ENCODE measurements at places on chromosomes 12 and 14.

GRCh38 chr12:47184813-47185212 lies 105.1 kb upstream of the AMIGO2 start:
- DNase-seq, result no peak

DNA sequence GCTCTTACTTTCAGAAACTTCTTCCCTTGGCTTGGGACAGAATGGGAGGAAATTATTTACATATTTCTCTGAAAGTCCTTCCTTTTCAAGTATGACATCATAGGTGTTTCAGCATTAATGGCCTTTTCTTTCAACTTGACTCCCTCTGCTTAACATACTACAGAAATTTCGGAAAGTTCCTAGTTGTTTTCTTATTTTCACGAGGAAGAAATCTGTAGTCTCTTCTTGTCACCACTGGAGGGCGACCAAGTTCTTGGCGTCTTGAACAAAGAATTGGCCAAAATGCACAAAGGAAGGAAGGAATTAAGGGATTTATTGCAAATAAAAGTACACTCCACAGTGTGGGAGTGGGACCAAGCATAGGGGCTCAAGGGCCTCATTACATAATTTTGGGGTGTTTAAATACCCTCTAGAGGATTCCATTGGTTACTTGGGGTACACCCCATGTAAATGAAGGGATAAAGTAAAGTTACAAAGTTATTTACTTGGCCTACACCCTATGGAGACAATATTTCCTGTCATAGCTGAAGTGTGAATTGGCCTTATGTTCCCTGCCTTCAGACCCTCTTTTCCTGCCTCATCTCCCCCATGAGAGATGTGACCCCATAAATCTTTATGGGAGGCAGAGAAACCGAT lies 70.4 kb downstream of the RPL10L start:
- no peak for DNase-seq

DNA sequence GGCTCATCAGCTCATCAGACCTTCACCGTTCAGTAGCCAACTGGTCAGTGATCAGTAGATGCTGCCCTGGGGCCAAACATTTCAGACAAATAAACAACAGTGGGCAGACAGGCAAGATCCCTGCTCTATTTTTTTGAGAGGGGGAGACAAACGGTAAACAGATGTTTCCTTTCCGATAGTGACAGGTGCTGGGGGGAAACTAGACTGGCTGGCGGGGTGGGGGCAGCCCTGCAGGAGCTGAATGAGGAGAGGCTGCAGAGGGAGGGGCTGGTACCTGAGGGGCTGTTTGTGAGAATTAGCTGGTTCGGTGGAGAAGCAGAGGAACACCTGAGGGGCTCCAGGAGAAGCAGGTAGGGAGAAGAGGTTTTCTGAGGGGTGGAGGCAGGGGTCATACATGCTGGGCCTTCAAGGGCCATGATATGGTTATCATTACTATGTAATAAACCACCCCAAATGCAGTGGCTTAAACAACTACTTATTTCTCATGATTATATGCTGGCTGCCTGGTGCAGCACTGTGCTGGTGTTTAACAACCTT lies 8.2 kb upstream of the GOLGA3 start:
- DNase-seq, result no peak

GRCh38 chr12:3350432-3350831 lies 140.6 kb upstream of the PRMT8 start:
- DNase-seq, result no peak

DNA sequence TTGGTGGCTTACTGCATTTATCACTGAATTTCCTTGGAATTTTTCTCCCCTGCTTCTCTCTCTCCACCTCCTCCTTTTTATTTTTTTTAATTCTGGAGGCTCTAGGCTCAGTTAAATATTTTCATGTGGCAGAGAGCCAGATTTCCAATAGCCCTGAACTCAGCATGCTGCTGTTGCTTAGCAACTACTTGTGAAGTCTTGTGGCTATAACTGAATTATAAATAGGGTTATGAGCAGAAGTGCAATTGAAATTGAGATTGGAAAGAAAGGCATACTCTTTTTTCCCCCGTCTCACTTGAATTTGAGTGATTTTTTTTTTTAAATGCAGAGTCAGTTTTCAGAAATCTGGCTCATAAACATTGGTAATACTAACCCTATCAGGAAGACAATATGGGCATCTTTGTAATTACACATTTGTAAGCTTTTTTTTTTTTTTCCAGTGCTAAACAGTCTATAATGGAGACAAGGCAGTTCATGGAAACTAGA lies 38.3 kb downstream of the ATF7IP start:
- peak; percentile 25 for DNase-seq

- no peak for DNase-seq
Observed at GRCh38 chr12:21413369-21414277, 23.8 kb upstream of the PYROXD1 start.

GRCh38 chr12:47023311-47023710 lies 56.1 kb upstream of the PCED1B start:
- no peak for DNase-seq

- no peak for DNase-seq
Observed at GRCh38 chr12:130419116-130419515, 81.4 kb downstream of the PIWIL1 start.

DNA sequence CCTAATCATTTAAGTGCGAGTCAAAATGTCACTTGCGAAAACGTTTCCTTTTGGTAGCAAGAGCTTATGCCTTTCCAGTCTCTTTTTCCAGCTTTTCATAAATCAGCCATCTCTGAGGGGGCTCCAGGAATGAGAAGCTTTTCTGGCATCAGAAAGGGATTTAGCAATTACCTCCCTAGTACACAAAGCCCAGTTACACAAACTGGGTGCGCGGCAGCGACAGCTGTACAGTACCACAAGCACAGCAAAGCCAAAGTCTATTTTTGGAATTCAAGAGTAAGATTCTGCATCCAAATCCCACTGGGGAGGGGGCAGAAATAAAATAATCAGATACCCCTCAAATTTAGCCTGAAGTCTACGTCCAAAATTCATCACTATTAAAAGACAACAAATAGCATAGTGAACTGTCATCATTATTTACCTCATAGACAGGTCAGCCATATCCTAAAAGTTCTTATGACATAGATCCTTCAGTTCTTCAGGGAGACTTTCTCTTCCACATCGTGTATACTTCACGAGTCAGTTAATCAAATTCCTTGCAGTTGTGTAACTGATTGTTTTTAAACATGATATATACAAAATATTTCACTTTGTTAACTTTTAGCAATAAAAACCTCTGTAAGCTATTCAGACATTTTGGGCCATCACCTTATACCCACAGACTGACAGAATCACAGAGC lies 150.8 kb downstream of the TTC7B start:
- DNase-seq, result no peak

DNA sequence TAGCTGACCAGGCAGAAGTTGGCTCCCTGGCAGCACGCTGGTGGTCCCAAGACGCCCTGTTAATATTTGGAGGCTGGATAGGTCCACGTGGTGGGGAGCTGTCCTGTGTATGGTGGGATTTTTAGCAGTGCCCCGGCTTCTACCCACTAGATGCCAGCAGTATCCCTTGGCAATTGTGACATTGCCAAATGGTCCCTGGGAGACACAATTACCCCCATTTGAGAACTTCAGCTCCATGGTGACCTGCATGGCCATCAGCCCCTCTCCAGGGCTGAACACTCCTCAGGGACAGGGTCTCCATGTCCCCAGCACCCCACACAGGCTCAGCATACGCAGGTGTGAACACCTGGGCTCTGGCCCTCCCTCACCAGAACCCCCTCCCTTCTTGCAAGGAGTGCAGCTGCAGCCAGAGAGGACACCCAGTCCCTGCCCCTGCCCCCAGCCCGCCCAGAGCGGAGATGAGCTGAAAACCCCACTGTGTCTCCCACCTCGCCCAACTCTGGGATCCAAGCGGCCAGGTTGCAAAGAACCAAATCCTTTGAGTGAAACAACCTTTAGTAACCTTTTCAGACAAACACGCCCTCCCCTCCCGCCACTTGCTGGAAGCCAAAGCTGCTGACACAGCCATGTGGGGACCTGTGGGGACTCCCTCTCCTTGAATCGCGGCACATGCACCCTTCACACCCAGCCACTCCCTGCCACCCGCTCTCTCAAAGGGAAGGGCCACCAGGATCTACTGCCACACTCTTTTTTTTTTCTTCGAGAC lies 120.4 kb downstream of the CALM1 start:
- no peak for DNase-seq

DNA sequence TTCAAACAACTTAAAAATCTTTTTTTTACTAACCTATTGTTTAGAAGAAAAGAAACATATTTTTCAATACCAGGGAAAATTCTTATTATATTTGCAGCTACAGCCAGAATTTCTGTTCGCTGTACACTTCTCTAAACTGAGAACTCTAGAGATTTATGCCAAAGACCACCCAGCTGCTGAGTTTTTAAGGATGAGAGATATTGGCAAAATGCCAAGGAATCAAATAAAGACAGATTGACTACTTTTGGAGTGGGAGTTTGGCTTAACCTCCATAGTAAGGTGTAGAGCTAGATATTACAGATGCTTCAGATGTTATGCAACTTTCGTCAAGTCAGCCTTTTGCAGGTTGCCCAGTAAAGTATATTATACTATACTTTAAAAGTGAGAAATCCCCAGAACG lies 71.8 kb downstream of the TTLL5 start:
- DNase-seq, result no peak

Data from T follicular helper cell (primary cell).